ENCODE measurements at places on chromosomes 1 and 21.

DNA sequence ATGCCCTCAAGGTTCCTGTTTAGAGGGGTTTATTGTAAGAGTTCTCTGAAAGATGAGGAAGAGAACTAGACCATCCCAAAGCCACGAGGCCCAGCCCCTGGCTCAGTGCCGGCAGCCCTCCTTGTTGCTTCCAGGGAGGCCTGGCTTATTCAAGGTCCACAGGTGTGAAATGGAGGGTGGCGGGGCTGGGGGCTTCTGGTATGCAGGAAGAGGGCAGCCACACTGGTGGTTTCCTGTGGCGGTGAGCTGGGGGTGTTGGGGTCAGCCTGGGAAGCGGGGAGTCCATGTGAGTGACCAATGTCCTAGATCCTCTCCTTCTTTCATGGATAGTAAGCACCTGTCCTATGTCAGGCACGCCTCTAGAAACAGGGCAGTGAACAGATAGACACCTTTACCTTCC is 138.2 kb downstream of the CAMTA1 start:
- DNase-seq = no peak

- DNase-seq = no peak
These were observed 42.4 kb upstream of the C1orf198 start for GRCh38 chr1:230910755-230911117.

GRCh38 chr1:181073638-181074037 is 14.9 kb upstream of the IER5 start:
- no peak for DNase-seq

DNA sequence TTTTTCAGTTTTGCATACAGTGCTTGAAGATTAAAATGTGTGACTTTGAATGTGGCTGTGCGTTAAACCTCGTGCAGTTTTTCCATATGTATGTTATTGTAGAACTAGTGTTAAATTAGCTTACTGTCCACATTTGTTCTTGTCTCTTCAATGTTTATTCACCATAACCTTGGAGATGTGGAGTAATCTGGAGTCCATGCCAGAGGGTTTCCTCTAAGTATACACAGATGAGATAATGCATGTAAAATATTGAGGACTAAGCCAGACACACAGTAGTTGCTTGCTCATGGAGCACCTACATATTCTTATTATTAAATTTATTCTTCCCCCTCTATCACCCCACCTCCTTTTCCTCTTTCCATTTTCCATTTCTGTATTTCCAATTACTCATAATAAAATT is 7.7 kb upstream of the GIPC2 start:
- DNase-seq = no peak

DNA sequence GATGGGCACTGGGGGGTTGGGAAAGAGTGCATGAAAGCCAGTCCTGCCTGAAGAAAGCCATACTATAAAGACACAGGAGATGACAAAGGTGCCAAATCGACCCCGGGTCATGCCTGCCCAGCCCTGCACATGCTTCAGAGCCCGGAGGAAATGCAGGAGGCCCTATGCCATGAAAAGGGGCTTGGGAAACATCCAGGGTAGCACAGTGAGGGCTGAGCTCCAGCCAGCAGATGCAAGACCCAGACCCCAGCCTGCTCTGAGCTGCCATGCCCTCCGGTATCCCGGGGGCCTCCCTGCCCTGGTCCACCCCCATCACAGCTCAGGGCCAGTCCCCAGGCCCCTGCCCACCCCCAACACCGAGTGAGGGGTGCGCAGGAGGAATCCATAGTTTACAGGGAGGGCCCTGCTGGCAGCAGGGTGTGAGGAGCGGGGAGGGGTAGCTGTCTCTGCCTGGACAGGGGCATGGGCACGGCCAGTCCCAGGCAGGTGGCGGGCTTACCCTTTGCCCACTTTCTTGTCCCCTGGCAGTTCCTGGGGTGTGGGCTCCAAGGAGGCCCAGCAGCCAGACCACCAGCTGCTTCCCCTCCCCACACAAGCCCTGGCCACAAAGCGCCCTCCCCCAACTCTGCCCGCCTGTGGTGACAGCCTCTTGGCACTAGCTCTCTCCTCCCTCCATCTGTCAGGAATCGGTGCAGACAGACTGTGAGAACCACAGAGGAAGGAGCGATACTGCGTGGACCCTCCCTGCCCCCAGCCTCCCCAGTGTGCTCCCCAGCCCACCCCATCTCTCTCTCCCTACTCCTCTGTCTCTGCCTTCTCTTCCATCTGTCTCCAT is 16.8 kb downstream of the LRP8 start:
- DNase-seq = no peak

- no peak for DNase-seq
These were observed 216.0 kb downstream of the SLC45A1 start for GRCh38 chr1:8533907-8534306.

DNA sequence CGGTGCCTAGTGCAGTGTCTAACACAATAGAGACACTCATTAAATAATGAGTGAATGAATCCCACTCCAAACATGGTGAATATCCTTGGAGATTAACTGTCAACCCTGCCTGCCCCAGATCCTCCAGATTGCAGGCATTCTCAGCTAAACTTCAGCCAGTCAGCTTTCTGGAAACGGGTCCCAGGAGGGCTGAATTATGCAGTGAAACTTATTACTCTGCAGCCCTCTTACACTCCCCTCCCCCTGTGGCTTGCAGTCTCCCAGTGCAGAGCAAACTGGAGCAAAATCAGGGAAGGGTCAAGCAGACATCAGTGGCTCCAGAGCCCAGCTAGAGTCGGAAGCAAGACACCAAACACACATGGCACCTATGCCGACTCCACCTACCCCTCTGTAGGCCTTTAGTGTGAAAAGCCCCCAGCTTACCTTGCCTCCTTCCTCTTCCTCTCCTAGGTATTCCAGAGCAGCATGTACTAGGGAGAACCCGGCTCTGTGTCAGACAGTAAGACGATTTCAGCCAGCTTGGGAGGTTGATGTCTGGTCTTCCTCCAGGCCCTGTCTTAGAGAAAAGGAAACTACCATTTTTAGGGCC is 6.5 kb upstream of the RGS16 start:
- DNase-seq = no peak

DNA sequence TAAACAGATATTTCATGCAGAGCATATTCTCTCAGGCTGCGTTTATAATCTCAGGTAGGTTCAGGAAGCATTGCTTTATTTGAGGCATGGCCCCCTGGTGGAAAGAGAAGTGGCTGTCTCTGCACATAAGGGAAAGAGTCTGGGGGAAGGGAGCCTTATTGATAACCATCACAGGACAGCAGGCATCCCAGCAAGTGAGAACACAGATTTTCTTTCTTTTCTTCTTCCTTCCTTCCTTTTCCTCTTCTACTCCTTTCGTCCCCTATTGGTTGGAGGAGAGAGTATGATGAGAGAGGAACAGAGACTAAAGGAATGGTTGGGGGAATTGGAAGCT is 21.9 kb downstream of the TSNAX start:
- no peak for DNase-seq

GRCh38 chr1:205065666-205066065 is 18.6 kb downstream of the TMEM81 start:
- DNase-seq = no peak

DNA sequence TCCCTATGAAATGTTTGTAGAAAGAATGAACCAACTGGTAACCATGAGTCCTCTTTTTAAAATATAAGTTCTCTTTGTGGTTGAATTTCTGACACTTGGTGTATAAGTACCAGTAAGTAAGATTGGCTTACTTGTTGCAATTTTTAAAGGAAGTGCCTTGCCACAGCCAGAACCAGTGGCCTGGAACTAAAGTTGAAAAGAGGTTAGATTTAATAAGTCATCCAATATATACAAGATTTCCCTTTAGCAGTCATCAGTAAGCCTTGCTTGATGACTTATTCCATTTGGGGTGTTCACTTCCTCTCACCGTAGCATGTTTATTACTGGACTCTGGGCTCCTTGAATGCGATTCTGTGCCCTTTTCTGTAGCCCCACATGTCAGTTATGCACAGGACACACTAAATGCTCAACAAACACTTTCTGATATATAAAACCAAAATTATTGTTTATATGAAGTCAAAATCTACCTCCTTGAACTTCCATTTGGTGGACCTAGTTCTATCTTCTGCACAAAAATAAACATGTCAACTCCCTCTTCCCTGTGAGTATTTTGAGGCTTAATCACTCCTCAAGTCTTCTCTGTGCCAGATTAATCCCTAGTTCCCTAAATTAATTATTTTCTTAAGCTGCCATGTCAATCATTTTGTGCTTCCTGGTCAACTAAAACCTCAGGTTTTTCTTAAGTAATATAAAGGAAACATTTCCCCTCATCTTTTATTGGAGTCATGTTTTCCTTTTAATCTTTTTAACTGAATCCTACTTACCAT is 218.1 kb downstream of the ST6GALNAC3 start:
- DNase-seq = no peak

- DNase-seq = no peak
These were observed 625.9 kb upstream of the PKN2 start for GRCh38 chr1:88058205-88058604.

DNA sequence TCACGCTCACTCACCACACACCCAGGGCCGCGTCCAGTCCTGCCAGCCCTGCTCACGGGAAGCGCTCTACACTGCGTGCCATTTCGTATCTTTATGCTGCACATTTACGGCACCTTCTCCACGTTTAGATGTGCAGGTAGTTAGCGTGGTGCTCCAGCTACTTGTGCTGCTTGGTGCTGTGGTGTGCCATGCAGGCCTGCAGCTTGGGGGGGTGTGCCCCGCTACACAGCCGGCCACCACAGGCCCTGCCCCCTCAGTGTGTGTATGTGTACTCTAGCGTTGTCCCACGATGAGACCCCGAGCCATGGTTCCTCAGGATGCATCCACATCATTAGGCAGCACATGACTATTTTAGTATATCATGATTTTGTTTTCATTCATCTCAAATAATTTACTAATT is 38.3 kb downstream of the SNAP47 start:
- no peak for DNase-seq

GRCh38 chr1:107460035-107460434 is 319.2 kb downstream of the NTNG1 start:
- no peak for DNase-seq

- no peak for DNase-seq
These were observed 656.4 kb downstream of the LTN1 start for GRCh38 chr21:28336314-28336713.

DNA sequence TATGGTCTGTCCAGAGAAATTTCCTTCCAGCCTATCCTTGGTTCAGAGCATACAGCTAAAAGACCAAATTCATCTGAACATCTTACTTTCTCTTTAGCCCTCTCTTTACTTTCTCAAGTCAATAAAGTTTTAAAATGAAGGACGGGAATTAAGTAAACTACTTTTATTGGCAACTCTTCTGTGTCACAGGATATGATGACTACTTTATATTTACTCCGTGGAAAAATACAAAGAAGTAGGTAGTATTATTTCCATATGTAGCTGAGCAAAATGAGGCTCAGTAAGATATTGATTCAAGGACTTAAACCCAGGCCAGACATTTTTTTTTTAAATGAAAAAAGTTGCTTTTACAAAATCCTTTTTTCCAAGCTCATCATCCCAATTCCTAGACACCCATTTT is 151.2 kb upstream of the DPYD start:
- no peak for DNase-seq

DNA sequence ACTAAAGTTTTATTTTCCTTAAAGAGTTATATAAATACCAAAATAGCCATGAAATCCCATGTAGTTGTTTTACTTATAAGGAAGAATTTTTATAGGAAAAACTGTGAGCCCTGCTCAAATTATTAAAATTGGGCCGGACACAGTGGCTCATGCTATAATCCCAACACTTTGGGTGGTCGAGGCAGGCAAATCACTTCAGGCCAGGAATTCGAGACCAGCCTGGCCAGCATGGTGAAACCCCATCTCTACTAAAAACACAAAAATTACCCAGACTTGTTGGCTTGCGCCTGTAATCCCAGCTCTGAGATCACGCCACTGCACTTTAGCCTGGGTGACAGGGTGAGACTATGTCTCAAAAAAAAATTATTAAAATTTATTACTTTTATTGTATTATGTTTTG is 149.3 kb downstream of the MRPL39 start:
- no peak for DNase-seq

DNA sequence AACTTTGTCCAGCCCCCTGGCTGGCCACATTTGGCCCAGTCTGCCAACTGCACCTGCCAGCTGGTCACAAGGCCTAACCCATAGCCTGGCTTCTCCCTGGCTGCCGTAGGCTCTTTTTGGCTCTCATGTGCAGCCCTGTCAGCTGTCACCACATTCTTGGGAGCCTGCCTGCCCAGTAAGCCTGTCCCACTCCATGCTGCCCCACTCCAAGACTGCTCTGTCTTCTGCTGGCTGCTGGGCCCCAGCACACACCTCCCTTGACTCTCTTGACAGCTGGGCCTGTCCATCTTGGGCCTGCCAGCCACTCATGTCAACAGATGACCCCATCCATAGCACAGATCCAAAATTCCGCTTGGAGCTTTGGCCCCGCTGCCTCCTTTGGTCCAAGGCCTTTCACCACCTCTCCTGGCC is 74.3 kb upstream of the EDN2 start:
- no peak for DNase-seq

DNA sequence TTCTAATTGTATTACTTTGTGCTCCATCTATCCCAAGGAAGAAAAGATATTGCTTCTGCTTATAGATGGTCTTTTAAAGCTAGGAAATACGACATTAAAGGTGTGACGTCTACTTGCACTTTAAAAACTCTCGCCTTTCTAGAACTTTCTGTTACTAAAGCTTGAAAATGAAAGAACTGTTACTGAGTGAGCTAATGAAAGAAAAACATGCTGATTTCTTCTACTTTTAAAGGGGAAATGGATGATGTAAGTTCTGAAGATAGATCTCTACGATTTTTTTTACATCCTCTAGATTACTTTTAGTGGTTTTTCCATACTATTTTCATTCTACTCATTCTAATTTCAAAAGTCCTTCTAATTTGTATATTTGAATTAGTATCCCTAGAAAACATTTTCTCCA is 387.5 kb downstream of the USP25 start:
- no peak for DNase-seq

- no peak for DNase-seq
These were observed 15.8 kb downstream of the PLPP3 start for GRCh38 chr1:56563568-56563967.

DNA sequence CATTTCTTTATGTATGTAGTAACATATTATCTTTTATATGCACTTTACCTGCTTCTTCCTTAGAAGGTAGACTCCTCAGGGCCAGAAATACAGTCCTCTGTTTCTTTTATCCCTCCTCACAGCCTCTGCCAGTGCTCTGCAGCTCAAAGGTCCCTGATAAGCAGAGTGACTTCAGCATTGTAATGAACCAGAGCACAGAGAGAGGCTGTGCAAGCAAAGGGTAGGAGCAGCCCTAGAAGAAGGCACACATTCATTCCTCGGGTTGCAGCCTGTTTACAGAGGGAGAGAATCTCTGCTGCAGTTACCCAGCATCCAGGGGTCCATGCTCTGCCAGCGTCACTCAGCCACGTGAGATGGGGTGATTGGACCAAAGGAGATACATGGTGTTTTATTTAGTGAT is 101.1 kb downstream of the RHOU start:
- DNase-seq = no peak

- DNase-seq = no peak
These were observed 5.5 kb upstream of the SNAPIN start for GRCh38 chr1:153652805-153653500.
